ENCODE measurements at places on chromosomes 2 and 18.

- DNase-seq = no peak
Observed at GRCh38 chr2:45285311-45285710, 276.1 kb upstream of the SIX2 start.

- DNase-seq = peak; percentile 47
Observed at GRCh38 chr2:238784671-238785527, 63.0 kb upstream of the TWIST2 start.

DNA sequence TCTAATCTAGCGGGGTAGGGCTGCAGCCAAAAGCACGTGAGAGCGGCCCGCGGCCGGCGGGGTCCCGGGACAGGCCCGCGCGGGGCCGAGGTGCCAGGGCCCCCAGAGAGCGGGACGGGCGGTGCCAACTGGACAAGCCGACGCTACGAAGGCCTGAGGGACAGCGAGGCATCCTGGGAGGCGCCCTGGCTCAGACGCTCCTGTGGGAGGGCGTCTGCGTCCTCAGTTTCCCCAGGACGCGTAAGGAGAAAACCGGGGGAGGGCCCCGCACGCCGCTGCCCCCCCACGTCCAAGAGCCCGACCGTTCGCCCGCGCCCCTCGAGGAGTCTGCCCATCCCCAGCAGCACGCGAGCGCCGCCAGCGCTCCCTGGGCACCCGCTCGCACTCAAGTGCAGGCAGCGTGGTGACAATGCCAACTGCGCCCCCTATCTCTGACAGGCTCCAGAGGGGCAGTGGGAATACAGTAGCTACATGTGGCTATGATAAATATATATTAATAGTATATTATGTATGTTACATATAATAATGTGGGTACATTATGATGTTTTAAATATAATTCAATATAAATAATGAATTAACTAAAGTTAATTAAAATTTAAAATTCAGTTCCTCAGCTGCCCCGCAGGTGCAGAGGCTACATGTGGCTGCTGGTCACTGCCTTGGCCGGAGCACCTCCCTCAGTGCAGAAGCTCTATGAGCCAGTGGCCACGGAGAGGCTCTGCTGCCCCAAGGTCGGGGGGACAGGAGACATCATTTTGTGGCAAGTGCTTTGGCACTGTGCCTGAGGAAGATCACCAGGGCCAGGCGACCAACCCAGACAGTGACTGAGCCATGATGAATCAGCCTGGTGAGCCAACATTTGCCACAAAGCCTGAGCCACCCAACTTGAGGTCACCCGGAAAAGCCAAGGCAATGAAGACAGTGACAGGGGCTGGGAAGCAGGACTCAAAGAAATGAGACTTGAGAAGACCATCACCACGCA is 5.5 kb upstream of the SFT2D3 start:
- DNase-seq = no peak

- DNase-seq = no peak
Observed at GRCh38 chr2:42105330-42106256, 57.8 kb downstream of the PKDCC start.

- no peak for DNase-seq
Observed at GRCh38 chr2:169108099-169108884, 38.9 kb downstream of the DHRS9 start.

- peak; percentile 56 for DNase-seq
Observed at GRCh38 chr2:224778474-224778877, 62.3 kb upstream of the CCDC195 start.

DNA sequence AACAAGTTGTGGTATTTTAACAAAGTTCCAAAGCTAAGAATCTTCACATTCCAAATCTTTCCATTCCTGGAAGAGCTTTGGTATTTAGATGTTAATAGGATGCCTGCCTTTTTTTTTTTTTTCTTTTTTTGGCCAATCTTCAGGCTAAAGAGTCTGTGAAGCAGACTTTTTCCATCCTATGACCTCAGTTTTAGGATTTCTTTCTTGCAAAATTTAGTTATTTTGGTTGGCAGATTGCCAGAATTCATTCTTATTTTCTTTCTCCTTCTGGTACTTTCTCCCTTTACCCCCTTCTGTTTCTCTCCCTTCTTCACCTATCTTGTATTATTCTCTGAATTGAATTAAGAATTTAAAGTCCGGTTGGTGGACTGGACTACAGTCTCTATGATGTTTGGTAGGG is 217.8 kb upstream of the REV1 start:
- DNase-seq = no peak

DNA sequence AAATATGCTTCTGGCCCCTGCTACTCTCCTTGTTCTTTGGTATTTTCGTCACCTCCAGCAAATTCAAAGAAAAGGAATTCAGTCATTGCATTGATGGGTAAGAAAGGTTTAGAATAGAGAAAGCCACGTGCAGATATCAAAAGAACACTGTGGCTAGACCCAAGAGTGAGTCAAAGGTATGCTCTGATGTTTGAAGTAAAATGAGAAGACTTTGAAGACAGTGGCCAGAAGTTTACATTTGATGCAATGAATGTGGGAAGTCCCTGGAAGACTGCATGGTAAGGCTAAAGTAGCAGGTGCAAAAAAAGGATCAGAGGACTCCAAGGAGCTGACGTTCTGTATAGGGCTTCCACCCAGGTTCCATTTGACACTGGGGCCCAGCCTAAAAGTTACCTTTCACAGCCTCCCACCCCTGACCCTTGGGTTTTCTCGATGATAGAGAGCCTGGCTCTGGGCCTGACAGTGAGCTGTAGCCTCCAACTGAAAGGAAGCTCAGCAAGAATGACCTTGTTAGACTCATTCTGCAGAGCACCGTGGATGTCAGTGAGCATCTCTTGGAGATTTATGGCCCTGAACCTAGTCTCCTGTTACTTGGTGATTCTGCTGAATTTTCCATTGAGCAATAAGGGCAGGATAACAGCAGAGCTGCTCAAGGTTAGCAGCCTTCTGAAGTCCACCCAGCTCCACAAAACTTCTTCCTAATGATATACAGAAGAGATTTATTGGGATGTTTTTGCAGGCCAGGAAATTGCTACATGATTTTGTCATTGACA is 223.7 kb upstream of the RBBP8 start:
- DNase-seq = no peak

- no peak for DNase-seq
Observed at GRCh38 chr18:11046140-11046539, 103.2 kb downstream of the PIEZO2 start.

DNA sequence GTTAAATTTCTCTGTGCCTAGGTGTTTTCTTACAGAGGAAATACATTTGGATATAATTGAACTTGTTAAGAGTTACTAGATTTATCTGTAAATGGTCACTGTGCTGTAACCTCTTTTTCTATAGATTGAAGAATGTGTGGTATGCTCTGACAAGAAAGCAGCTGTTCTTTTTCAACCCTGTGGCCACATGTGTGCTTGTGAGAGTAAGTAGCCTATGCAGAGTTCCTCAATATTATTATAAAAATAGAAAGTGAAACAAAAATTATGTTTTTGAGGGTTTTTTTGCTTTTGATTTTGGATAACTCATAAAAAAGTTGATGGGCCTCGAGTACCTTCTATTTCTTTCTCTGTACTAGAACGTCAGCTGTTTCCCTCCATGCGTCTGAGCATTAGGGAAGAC is 112.4 kb downstream of the MIB1 start:
- DNase-seq = no peak

GRCh38 chr18:25704071-25704470 is 352.1 kb upstream of the ZNF521 start:
- DNase-seq = no peak

DNA sequence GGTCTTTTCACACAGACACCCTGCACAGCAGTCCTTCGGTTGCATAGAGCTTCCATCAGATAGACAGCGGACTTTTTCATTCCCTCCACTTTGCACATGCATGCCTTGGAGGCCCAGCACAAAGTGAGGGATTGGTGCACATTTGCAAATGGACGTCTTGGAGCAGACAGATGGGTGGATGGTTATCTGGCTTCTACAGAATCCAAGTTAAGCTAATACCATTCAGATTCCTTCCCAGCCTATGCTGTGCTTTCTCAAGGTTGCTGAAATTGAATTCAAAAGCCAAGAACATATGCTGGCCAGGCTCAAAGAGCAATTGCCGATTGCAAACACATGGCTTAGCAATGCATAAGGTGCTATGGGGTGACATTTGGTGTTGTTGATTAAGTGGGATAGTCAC is 186.4 kb downstream of the VAPA start:
- no peak for DNase-seq

- no peak for DNase-seq
Observed at GRCh38 chr2:55150834-55151233, 81.3 kb downstream of the CLHC1 start.

GRCh38 chr2:33909945-33910695 is 311.0 kb upstream of the FAM98A start:
- no peak for DNase-seq

DNA sequence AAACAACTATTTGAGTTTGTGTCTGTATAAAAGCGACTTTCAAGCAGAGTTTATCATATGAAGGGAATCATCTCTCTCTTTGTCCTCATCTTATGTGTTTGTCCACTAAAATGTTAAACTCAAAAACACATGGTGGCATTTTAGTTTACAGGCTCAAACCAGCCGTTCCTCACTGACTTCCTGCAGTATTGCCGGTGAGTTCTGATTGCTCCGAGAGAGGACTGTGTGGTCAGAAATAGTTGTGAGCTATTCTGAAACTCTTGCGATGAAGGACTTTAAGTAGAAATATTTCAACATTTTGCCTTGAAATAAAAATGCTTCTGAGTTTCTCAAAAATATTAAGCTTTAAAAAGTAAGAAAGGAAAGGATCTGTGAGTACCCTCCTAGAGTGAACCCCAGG is 163.2 kb upstream of the CAVIN2 start:
- DNase-seq = no peak

- DNase-seq = no peak
Observed at GRCh38 chr2:174929786-174930185, 75.4 kb downstream of the CHN1 start.

- no peak for DNase-seq
Observed at GRCh38 chr2:161107265-161107664, 53.0 kb upstream of the TANK start.
